Glomerular endothelial cell (primary cell): ENCODE measurements at places on chromosomes 1 and 21. TPM values are rescaled to one million over a fixed set of nuclear protein-coding genes. Genes with fewer than 3 reads are reported as not detected.

Gene RAB42
- 0.64 and 1.5 TPM in 2 replicates for total RNA-seq

Gene PLA2G2E
- not detected in 2 replicates for total RNA-seq

Gene APP
- 1,771 and 1,790 TPM in 2 replicates for total RNA-seq

Gene FAM229A
- total RNA-seq = 3.5 and 5.5 TPM in 2 replicates

Gene BACE2
- total RNA-seq = 364 and 408 TPM in 2 replicates

Gene CFHR3
- not detected in 2 replicates for total RNA-seq

Gene AMY1C
- not detected in 2 replicates for total RNA-seq
